Stimulated activated CD8-positive, alpha-beta memory T cell treated with anti-CD3 and anti-CD28 coated beads, Interleukin-15, amount 100 ng/mL, for 4 hours (primary cell): ENCODE measurements at places on chromosomes 5 and 9.

DNA sequence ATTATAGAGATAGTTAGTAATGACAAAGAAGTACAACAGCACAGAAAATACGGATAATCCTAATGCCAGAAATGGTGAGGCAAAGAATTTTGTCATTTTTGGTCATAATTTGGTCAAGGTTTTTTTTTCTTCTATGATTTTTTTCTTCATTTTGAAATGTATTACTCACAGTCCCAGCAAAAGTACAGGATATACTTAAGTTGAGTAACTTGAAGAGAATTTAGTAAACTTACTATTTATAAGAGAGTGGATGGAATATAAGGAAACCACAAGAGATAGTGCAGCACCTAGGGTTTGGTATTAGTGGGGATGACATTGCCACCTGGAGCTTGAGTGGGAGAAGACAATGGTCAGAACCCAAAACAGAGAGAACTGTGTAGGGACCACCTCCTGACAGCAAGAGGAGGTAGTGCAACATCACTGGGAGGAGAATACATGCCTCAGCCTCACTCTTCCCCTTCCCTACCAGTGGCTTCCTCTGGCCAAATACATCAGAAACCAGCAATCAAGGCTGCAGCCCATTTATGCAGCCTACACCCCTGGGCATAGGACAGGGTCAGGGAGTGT is 434.5 kb upstream of the TRPC7 start:
- DNase-seq, result no peak

DNA sequence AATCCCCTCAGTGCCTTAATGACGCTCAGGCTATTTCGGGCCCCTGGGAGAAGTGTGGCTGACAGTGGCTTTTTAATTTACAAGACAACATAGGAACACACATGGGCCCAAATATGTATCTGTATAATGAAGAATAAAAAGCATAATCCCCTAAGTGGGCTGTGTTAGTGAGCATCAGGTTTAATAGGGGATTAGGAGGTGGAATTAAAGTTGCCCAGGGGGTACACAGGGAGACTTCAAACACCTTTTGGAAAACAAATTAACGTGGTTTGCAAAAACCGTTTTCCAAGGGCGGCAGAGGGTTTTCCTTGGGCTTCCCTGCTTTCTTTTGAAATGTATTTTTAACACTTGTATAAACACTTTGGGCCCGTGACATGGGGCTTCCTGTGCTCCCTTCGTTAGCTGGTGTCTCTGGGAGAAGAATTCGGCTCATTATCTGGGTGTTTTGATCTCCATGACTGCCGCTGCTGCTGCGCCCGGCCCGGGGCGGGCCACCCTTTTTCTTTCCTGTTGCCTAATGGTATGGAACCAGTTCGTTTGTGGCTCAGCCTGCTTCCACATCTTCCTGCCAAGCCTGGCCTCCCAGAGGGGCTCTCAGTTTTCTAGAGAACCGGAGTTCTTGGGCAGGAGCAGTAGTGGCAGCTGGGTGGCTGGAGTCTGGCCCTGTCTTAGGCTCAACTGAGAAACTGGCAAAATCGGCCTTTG is 173.0 kb downstream of the MACROH2A1 start:
- no peak for DNase-seq

- DNase-seq, result no peak
These were observed 40.4 kb upstream of the GADD45G start for GRCh38 chr9:89564346-89564878.

- DNase-seq, result no peak
These were observed 10.8 kb upstream of the SPATA24 start for GRCh38 chr5:139414581-139415130.

DNA sequence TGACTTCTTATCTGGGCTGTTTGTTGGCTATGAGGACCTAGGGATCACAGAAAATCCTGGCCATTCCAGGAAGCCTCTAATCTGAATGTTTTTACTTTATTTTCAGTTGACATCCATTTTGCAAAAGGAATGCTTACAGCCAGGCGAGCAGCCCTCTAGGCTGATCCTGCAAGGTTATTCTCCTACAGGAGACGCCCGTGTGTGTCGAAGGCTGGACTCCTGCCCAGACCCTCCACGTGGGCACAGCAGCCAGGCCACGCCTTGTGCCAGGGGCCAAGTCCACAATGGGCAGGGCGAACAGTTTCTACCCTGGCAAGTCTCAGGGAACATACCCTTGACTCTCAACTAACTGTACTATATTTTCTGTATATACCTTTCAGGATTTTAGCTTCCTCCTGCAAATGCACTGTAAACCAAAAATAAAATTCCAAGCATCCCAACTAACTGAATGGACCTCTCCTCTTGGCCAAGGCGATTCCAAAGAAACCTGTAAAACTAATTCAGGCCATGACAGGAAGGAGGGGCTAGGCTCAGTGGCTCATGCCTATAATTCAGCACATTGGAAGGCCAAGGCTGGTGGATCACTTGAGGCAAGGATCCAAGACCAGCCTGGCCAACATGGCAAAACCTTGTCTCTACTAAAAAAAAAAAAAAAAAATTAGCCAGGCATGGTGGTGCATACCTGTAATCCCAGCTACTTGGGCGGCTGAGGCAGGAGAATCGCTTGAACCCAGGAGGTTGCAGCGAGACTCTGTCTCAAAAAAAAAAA is 5.7 kb downstream of the CMBL start:
- no peak for DNase-seq

GRCh38 chr5:172477466-172477865 is 23.1 kb upstream of the SH3PXD2B start:
- no peak for DNase-seq
